ENCODE measurements at places on chromosomes 1 and 21.

GRCh38 chr1:4916610-4917009 lies 262.2 kb downstream of the AJAP1 start:
- DNase-seq: no peak

- no peak for DNase-seq
Observed at GRCh38 chr21:14114251-14114650, 96.5 kb downstream of the LIPI start.

GRCh38 chr1:87426463-87427249 lies 98.0 kb downstream of the LMO4 start:
- no peak for DNase-seq

GRCh38 chr1:73467731-73468130 lies 730.2 kb downstream of the LRRIQ3 start:
- no peak for DNase-seq

DNA sequence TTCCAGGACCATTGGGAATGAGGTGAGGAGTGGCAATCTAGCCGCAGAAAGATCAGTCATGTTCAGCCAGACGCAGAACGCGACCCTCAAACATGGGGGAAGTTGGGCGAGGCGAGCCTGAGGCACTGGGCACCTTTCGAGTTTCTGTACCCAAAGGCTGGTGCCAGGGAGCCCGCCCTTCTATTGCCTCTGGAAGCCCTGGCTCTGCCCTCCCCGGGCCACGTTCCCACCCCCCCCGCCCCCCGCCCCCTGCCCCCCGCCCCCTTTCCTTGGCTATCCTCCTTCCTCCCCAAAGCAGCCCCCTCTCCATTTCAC lies 2.2 kb upstream of the ZBTB7B start:
- no peak for DNase-seq

DNA sequence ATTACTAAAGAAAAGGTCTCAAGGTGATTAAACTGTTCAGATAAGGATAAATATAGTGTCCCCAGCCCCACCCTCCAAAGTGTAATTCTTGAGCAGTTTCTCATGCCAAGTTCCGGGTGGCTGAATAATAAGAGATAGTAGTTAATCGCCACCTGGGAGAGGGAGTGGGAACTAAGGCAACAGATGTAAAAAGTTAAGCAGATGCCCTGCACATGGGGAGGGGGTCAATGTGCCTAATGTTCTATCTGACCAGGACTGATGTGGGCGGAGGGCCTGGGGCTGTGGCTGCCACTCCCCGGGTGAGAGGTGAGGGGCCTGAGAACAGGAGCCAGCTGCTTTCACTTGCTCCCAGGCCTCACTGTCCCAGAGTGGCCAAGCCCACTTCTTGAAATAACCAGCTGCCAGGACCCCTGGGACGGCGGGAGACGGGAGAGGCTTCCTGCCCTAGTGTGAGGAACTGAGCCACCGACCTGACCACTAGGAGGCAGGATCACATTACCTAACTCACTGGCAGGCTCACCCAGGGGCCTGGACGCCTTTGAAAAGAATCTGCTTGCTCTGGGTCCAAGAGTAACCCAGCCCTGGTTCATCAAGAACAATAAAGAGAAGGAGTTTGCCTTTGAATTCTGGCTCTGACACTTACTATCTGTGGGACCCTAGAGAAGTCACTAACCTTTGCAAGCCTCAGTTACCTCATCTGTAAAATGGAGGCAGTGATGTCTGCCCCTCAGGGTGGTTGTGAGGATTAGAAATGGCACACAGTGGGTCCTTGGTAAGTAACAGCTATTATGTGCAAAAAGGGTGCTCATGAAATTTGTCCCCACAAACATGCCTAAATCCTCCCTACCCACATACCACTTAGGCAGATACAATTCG lies 179.2 kb downstream of the ATG4C start:
- no peak for DNase-seq

- DNase-seq: no peak
Observed at GRCh38 chr1:106061586-106062495, 994.6 kb upstream of the PRMT6 start.

DNA sequence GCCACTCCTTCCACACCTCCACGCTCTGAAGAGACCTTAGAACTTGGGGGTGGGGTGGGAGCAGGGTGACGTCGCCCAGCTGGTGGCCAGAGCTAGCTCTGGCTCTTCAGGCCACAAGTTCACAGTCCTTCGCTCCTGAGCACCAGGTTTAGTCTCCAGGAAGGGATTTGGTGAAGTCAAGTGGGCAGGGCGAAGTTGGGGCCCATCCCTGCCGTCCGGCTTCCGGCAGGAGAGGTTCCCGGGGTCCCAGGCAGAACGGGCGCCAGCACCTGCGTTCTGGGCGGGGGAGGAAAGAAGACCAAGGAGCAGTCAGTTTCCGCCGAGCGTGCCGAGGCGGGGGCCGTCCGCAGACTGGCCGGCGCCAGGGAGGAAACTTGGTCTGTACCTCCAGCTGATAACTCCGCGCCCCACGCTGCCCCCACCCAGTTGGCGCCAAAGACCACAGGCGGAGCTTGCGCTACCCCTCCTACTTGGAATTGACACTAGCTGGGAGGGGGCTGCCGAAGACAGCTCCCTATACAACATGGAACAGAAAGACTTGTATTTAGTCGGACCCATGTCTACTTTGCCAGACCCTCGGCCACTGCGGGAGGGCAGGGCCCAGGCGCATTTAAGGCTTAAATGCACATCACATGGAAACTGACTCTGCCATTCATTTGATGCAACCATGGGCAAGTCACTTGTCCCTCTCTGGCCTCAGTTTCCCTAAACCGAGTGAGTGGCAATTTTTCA lies 995 bp downstream of the ID3 start:
- DNase-seq: no peak

DNA sequence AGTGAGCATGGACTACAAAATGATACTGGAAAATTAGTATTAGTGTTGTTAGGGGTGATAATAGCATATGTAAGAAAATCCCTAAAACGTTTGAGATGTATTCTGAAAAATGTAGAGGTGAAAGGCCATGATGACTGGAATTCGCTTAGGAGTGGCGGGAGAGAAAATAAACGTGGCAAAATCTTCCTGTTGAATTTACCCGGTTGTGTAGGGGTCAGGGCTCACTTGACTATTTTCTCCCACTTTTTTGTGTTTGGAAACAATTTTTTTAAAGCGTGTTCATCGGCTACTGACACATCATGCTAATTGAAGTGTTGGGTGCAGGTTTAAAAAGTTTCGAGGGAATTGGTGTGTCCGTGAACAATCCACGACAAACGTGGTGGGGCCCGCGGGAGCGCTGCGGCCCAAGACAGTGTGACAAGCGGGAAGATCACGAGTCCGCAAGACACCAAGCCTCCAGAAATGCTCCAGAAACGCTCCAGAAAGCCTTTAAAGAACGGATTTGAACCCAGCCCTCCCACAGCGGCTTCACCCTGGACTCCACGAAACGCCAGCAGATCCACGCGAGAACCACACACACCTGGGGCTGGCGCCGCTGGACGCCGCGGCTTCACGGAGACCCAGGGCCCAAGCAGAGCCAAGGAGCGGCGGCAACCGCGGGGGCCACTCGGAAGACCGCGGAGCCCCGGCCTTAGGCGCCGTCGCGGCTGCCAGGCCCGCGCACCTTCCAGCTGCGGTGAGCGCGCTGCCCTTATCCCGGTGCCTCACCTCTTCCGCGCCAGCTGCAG lies 573 bp downstream of the PSMG1 start:
- DNase-seq: no peak

DNA sequence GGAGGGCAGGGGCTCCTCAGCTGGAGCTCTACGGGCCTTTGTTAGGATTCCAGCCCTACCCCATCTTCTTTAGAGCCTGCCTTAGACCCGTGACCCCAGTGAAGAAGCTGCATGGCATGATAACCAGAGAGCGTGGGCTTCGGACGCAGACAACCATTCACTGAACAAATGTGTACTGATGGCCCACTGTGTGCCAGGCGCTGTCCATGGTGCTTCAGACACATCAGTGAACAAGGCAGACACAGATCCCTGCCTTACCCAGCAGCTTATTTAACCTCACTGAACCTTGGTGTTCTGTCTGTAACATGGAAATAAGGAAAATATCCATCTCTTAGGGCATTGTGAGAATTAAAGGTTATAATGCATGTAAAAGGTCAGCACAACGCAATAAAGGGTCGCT lies 9.5 kb downstream of the CHIT1 start:
- DNase-seq: no peak

DNA sequence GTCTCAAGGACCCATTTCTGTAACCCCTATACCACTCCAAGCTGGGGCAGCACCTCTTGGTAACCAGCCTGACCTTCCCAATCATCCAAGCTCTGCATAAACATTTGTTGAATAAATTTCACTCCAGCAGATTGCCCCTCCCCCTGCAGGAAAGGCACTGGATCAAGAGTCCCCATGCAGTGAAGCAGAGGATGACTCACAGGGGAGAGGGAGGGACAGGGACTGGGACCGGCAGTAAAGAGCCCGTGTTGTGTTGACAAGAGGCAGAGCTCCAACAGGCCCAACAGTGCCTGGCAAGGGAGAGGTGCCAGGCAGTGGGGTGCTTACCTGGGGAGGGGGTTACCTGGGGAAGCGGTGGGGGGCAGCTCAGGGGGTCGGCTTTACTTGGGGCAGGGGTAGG lies 32.3 kb downstream of the SLC9A1 start:
- no peak for DNase-seq

- no peak for DNase-seq
Observed at GRCh38 chr21:17931080-17931479, 111.9 kb upstream of the C21orf91 start.

- no peak for DNase-seq
Observed at GRCh38 chr1:33211972-33212371, 30.1 kb upstream of the TRIM62 start.

- no peak for DNase-seq
Observed at GRCh38 chr1:20187103-20187812, 940 bp upstream of the PLA2G2C start.

- no peak for DNase-seq
Observed at GRCh38 chr1:8523666-8524206, 205.8 kb downstream of the SLC45A1 start.

DNA sequence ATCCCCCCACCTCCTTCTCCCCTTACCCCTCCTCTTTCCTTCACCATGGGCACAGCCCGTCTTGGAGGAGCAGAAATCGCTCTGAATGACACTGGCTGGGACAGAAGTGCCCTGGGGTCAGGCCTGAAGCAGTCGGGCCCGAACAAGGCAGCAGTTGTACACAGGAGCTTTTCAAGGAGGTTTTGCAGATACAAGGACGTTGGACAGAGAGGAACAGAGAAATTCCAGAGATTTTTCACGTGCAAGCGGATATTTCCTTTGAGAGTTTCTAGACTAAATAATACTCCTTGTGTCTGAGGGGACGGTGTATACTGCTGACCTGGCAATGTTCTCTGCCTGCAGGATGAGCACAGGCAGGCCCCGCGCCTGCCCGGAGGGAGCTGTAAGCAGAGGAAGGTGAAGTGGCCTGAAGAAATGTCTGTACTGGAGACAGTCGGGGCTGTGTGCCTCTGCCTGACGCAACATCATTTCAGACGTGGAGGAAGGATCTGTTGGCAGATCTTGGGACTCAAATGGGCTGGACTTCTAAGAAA lies 95.3 kb upstream of the SLC25A33 start:
- no peak for DNase-seq

DNA sequence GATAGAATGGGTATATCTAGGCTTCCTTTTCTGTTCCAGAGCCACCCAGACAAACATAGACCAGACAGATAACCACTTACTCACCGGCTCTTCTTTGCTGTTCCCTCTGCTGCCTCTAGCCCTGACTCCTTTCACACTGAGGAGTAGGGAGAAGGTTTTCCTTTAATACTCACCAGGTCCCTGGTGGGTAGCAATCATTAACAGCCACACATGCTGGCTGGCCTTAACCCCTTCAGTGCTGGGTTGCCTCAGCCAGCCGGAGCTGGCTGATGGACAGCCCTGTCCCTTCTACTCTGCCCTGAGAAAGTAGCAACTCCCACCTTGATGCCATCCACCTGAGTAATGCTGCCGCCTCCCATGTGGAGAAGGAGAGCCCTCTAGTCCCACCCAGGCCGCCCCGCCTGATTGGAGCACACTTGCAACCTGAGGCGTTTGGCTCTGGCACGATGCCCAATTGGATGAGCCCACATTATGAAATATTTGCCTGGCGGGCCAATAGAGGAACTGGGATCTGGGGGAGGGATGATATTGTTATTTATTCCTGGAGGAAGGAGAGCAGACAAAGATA lies 71.6 kb downstream of the PLEKHA6 start:
- no peak for DNase-seq

- peak; percentile 89 for DNase-seq
Observed at GRCh38 chr1:1629430-1630190, 2.4 kb upstream of the MMP23B start.

- DNase-seq: no peak
Observed at GRCh38 chr1:11886986-11887665, 28.4 kb upstream of the NPPB start.

DNA sequence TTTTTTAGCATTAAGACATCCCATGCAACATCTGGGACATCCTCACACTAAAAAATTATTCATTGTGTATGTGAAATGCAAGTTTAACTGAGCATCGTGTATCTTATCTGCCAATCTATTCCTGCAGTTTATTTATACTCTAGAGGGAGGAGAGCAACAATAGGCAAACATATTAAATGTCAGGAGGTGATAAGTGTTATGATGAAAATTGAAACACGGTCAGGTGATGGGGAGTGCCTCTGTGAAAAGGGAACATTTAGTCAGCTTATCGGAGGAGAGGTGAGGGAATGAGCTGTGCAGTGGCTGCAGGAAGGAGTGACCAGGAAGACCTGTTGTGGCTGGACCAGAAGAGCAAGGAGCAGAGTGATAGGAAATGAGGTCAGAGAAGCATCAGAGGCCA lies 775 bp upstream of the EFCAB14 start:
- no peak for DNase-seq

DNA sequence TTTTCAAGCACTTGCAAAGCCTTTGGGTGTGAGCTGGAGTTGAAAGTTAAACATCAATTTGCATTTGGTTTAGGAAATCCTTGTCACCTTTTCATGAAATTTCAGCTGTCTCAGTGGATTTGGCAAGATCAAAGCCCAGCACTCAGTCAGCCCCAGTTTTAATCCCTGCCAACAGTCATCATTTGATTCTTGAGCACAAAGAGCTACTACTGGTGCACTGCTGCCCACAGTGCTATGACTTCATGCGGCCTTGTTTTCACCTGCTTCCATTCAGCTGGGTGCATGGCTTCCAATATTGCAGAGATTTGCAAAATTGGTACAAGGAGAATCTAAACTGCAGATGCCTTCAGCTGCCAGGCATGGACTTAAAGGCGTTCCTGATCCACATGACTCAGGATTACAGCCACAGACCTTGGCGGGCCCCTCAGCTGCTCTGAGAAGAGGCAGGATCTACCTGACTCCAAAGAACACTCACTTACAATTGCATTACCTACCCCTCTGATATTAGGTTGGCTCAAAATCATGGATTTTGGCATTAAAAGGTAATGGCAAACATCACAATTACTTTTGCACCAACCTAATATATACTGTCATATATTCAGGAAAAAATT lies 259.1 kb downstream of the DSCAM start:
- DNase-seq: no peak

- DNase-seq: no peak
Observed at GRCh38 chr1:202645097-202645476, 65.2 kb downstream of the SYT2 start.

DNA sequence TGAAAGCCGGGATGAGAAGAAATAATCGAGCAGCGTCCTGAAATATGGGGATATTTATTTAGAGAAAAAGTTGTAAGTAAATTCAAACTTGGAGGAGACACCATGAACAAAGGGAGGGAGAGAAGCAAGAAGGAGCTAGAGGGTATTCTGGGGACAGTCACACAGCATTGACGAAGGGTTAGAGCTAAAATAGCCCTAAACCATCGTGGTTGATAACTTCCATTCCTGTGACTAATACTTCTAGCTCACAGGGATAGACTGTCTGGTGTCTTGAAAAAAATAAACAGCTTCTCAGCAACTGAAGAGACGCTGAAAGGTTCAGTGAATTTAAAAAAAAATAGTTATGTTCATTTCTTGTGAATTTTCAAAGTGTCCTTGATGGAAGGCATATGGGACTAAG lies 86.7 kb downstream of the LRRC53 start:
- DNase-seq: no peak
